ENCODE measurements at places on chromosomes 2 and 18. TPM values are rescaled to one million over a fixed set of nuclear protein-coding genes. Genes with fewer than 3 reads are reported as not detected.

ELOA2 gene
- polyA plus RNA-seq: not detected

GAL3ST2 gene
- 0.03 TPM for polyA plus RNA-seq

WDR33 gene
- 21.2 TPM for polyA plus RNA-seq

WBP1 gene
- polyA plus RNA-seq: 45.0 TPM

ATAD2B gene
- polyA plus RNA-seq: 2.3 TPM

TEKT4 gene
- polyA plus RNA-seq: not detected

ACVR1C gene
- 0.90 TPM for polyA plus RNA-seq

SFTPB gene
- polyA plus RNA-seq: not detected

OTOS gene
- not detected for polyA plus RNA-seq

ABCG5 gene
- 18.7 TPM for polyA plus RNA-seq

GLI2 gene
- polyA plus RNA-seq: 0.16 TPM

ANTXR1 gene
- 1.7 TPM for polyA plus RNA-seq

TXNDC2 gene
- not detected for polyA plus RNA-seq

SNTG2 gene
- polyA plus RNA-seq: not detected

SLC40A1 gene
- 97.4 TPM for polyA plus RNA-seq

RAB6C gene
- polyA plus RNA-seq: not detected

PHOSPHO2 gene
- polyA plus RNA-seq: 5.3 TPM

RPRM gene
- not detected for polyA plus RNA-seq

C18orf54 gene
- polyA plus RNA-seq: 0.24 TPM

NOSTRIN gene
- 11.5 TPM for polyA plus RNA-seq

C2orf78 gene
- 0.02 TPM for polyA plus RNA-seq

HTR2B gene
- 0.92 TPM for polyA plus RNA-seq

FBXO15 gene
- polyA plus RNA-seq: 0.23 TPM

TRIM43 gene
- polyA plus RNA-seq: not detected

NOL4 gene
- polyA plus RNA-seq: 0.03 TPM

UGT1A10 gene
- polyA plus RNA-seq: not detected

MAP2 gene
- polyA plus RNA-seq: 1.6 TPM

TRAK2 gene
- polyA plus RNA-seq: 6.2 TPM

MOGAT1 gene
- polyA plus RNA-seq: 5.5 TPM

ERMN gene
- 0.05 TPM for polyA plus RNA-seq

ALPG gene
- polyA plus RNA-seq: not detected

ADD2 gene
- not detected for polyA plus RNA-seq

TEX44 gene
- polyA plus RNA-seq: not detected

SMAD7 gene
- polyA plus RNA-seq: 10.7 TPM

TRPM8 gene
- 19.8 TPM for polyA plus RNA-seq

Data from liver (tissue), 10 donors.